ENCODE measurements at places on chromosomes 2 and 18.

- no peaks in the 10 kb centered on the region for H3K27me3 ChIP-seq
- H3K4me3 ChIP-seq, result peak overlapping the region; percentile 91
- H3K27ac ChIP-seq, result peak overlapping the region; percentile 73
- no peaks in the 10 kb centered on the region for H3K36me3 ChIP-seq
- DNase-seq, result no peak
These were observed 568 bp downstream of the ARL5A start for GRCh38 chr2:151827564-151828142.

DNA sequence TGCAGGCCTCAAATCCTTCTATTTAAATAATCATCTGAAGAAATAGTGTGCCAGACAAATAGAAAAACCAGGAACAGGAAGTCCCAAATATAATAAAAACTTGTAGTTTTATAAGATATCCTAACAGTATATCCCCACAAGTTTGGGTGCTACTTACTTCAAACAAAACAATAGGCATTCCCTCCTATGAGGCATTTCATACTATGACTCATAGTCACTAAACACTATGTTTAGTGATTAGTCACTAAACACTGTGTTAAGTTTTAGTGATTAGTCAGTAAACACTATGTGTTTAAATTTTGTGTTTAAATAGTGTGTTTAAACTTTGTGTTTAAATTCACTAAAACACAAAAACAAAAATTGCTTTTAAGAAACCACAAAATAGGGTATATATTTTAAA is 407.0 kb upstream of the CDH19 start:
- no peak overlapping the region for H3K4me3 ChIP-seq
- H3K27ac ChIP-seq, result no peak overlapping the region
- DNase-seq, result no peak
- H3K27me3 ChIP-seq, result no peaks in the 10 kb centered on the region
- H3K4me1 ChIP-seq, result no peaks in the 10 kb centered on the region

GRCh38 chr18:26190506-26190905 is 35.7 kb upstream of the TAF4B start:
- H3K27me3 ChIP-seq, result no peaks in the 10 kb centered on the region
- peak overlapping the region; percentile 35 for H3K4me3 ChIP-seq
- no peaks in the 10 kb centered on the region for H3K36me3 ChIP-seq
- H3K27ac ChIP-seq, result peak overlapping the region; percentile 37
- no peak for DNase-seq

- no peak overlapping the region for H3K27ac ChIP-seq
- DNase-seq, result no peak
- H3K36me3 ChIP-seq, result no peaks in the 10 kb centered on the region
- H3K27me3 ChIP-seq, result no peaks in the 10 kb centered on the region
These were observed 747.7 kb downstream of the NRXN1 start for GRCh38 chr2:50284188-50284587.

GRCh38 chr2:23761638-23762037 is 165.3 kb downstream of the ATAD2B start:
- no peak for DNase-seq
- no peak overlapping the region for H3K27ac ChIP-seq
- no peaks in the 10 kb centered on the region for H3K4me1 ChIP-seq
- no peak overlapping the region for H3K4me3 ChIP-seq
- peaks cover 12% of the 10 kb centered on the region for H3K36me3 ChIP-seq

DNA sequence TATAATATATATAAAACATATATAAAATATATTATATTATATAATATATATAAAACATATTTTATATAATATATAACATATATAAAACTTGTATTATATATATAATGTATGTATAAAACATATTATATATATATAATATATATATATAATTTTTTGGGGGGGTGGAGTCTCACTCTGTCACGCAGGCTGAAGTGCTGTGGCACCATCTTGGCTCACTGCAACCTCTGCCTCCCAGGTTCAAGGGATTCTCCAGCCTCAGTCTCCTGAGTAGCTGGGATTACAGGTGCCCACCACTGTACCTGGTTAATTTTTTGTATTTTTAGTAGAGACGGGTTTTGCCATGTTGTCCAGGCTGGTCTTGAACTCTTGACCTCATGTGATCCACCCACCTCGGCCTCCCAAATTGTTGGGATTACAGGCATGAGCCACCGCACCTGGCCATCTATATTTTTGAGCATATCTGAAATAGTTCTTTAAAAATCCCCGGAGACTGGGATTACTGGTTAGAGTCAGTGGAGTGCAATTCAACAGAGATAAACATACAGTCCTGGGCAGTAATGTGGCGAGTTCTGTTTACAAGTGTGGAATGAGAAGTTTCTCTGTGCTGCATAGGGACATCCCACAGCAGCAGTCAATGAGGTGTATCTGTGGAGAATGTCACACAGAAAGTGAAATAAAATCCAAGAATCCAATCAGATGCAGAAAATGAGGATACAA is 208.4 kb downstream of the MYCN start:
- H3K4me1 ChIP-seq, result no peaks in the 10 kb centered on the region
- no peak overlapping the region for H3K4me3 ChIP-seq
- no peaks in the 10 kb centered on the region for H3K27me3 ChIP-seq
- DNase-seq, result no peak
- no peaks in the 10 kb centered on the region for H3K36me3 ChIP-seq

DNA sequence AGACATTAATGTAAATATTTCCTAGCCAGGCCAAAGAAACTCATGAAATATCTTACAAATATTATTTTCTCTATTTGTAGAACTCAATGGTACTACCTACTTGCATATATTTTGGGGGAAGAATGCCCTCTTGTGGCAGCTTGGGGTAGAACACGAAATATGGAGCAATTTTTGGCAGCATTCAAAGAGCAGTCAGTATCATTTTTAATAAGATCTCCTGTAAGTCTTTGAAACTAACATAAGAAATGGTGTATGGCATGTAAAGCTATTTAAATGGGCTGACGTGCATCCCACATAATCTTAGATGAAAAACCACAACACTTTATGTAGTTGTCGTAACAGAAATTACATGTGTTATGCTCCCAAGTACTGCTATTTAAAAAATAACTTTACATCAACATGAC is 62.3 kb upstream of the CCDC195 start:
- peaks cover 52% of the 10 kb centered on the region for H3K36me3 ChIP-seq
- no peaks in the 10 kb centered on the region for H3K27me3 ChIP-seq
- no peaks in the 10 kb centered on the region for H3K4me1 ChIP-seq
- no peak overlapping the region for H3K4me3 ChIP-seq
- DNase-seq, result peak; percentile 15

DNA sequence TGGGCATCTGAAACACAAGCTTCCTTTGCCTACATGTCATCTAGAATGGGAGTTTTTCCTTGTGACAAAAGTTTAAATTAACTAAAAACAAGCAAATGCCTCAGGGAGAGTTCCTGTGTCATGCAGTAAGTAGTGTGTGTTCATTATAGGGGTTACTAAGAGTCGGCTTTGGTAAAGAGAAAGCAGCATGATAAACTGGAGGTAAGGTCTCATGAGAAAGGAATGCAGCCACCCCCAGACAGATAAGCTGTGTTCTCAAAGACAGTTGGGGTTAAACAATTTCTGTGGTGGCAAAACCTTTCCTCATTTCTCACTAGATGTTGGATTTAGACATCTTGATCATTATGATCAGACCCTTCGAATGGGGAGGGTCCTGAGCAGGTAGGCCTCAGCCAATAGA is 129.7 kb downstream of the MAP4K4 start:
- peaks cover 15% of the 10 kb centered on the region for H3K36me3 ChIP-seq
- H3K4me1 ChIP-seq, result peaks cover 33% of the 10 kb centered on the region
- no peak overlapping the region for H3K4me3 ChIP-seq
- no peak overlapping the region for H3K27ac ChIP-seq

- H3K36me3 ChIP-seq, result no peaks in the 10 kb centered on the region
- H3K4me1 ChIP-seq, result no peaks in the 10 kb centered on the region
- H3K4me3 ChIP-seq, result no peak overlapping the region
- no peaks in the 10 kb centered on the region for H3K27me3 ChIP-seq
- H3K27ac ChIP-seq, result no peak overlapping the region
- DNase-seq, result no peak
These were observed 42.5 kb downstream of the APOB start for GRCh38 chr2:21001225-21001946.

DNA sequence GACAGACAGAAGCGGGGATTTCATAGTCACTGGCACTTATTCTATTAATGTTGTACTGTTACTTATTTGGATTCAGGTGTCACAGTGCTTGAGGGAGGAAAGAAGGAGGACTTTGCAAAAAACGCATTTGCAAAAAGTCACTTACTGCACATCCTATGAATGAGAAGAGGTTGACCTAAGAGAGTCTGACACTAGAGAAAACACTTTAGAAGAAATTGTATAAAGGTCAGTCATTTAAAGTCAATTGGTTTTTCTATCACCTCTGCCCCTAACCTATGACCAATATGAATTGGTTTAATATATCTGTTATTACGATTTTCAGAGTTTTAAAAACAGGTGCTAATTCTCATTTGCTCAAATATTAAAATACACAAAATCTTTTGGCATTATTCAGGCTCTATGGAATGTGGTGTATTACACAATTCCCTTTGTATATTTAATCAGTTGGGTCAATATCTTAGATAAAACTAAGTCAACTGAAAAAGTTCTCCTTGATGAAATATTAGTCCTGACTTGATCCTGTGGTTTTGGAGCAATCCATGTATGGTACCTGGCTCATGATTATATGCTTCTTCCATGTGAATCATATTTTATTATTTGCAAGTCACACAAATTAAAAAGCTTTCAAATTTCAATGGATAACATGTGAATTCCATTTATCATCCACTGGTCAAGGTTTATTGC is 157.4 kb downstream of the CDH2 start:
- DNase-seq, result no peak
- no peaks in the 10 kb centered on the region for H3K36me3 ChIP-seq
- H3K4me3 ChIP-seq, result no peak overlapping the region
- no peaks in the 10 kb centered on the region for H3K27me3 ChIP-seq
- no peak overlapping the region for H3K27ac ChIP-seq

GRCh38 chr2:194054313-194054712 is 1602.7 kb upstream of the SLC39A10 start:
- no peaks in the 10 kb centered on the region for H3K4me1 ChIP-seq
- DNase-seq, result no peak
- H3K27me3 ChIP-seq, result no peaks in the 10 kb centered on the region
- H3K4me3 ChIP-seq, result no peak overlapping the region
- H3K27ac ChIP-seq, result no peak overlapping the region

DNA sequence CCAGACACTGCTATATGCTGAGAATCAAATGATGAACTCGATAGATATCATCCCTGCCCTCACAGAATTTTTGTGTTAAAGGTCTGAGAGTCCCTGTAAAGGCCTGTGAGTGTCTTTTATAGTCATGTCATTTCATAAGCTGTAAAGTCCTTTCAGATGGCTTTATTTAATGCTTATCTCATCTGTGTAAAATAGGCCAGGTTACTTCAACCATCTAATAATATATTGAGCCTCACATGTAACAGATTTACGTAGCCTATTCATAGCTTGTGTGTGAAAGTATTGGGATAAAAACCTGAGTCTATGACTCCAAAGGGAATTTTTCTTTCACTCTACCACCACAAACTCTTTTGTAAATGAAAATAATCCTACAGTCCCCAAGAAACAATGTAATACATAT is 672.0 kb upstream of the SYT4 start:
- no peaks in the 10 kb centered on the region for H3K4me1 ChIP-seq
- H3K36me3 ChIP-seq, result no peaks in the 10 kb centered on the region
- H3K27ac ChIP-seq, result no peak overlapping the region
- H3K27me3 ChIP-seq, result no peaks in the 10 kb centered on the region

- no peak overlapping the region for H3K4me3 ChIP-seq
- no peak for DNase-seq
- no peaks in the 10 kb centered on the region for H3K36me3 ChIP-seq
- H3K27ac ChIP-seq, result no peak overlapping the region
These were observed 845 bp upstream of the MYCN start for GRCh38 chr2:15939556-15939853.

DNA sequence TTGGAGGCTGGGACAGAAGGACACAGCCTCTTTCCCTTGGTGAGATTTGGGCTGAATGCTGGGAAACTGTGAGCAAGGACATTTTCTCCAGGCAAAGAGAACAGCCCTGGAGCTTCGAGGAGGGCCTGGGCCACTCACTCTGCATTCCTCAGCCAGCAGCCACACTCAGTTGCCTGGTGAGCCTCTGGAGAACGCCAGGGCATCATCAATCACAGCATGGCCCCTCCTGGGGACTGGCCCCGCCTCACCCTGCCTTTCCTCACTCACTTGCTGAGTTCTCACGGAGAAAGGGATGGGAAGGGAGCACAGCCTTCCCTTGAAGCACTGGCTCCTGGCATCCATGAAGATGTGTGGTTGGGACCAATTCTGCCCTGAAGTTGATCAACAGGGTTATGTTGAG is 55.0 kb downstream of the APOB start:
- no peak for DNase-seq
- H3K27me3 ChIP-seq, result no peaks in the 10 kb centered on the region
- H3K36me3 ChIP-seq, result no peaks in the 10 kb centered on the region
- H3K4me1 ChIP-seq, result no peaks in the 10 kb centered on the region

DNA sequence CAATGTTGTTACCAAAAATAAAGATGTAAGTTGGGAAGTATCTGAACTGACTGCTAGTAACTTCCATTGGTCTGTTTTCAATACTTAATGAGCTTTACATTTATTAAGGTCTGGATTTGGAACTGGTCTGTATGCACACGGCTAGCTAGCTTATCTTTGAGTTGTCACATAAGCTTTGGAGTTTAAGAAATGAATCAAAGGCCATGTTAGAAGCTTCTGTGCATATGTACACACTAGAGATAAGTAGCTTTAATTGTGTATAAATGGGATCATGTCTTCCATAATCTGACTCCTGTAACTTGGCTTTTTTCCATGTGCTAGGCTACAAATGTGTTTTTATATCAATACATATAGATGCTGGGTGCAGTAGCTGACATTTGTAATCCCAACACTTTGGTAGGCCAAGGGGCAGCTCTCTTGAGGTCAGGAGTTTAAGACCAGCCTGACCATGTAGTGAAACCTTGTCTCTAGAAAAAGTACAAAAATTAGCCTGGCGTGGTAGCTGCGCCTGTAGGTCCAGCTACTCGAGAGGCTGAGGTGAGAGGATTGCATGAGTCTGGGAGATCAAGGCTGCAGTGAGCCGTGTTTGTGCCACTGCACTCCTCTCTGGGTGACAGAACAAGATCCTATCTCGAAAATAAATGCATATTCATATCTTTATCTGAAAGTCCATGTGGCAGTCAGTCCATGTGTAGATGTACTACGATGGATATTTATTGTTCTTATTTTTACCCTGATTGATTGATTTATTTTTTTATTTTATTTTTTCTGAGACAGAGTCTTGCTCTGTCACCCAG is 27.2 kb downstream of the ATIC start:
- peaks cover 59% of the 10 kb centered on the region for H3K36me3 ChIP-seq
- no peak overlapping the region for H3K4me3 ChIP-seq
- H3K27ac ChIP-seq, result no peak overlapping the region
- no peak for DNase-seq

GRCh38 chr2:24220554-24221291 is 45.9 kb downstream of the FAM228A start:
- DNase-seq, result no peak
- no peaks in the 10 kb centered on the region for H3K4me1 ChIP-seq
- H3K27ac ChIP-seq, result no peak overlapping the region
- H3K27me3 ChIP-seq, result no peaks in the 10 kb centered on the region

GRCh38 chr18:79586436-79587225 is 93.0 kb upstream of the CTDP1 start:
- no peak for DNase-seq
- no peaks in the 10 kb centered on the region for H3K36me3 ChIP-seq
- no peaks in the 10 kb centered on the region for H3K4me1 ChIP-seq
- H3K27me3 ChIP-seq, result no peaks in the 10 kb centered on the region
- H3K27ac ChIP-seq, result no peak overlapping the region
- no peak overlapping the region for H3K4me3 ChIP-seq
